ENCODE measurements at places on chromosomes 2 and 18. TPM values are rescaled to one million over a fixed set of nuclear protein-coding genes. Genes with fewer than 3 reads are reported as not detected.

NLRC4 gene
- total RNA-seq: not detected

EXOC6B gene
- 31.1 TPM for total RNA-seq

IL1F10 gene
- total RNA-seq: not detected

GREB1 gene
- total RNA-seq: 30.8 TPM

GREB1L gene
- 251 TPM for total RNA-seq

CCDC150 gene
- 56.1 TPM for total RNA-seq

OTOS gene
- total RNA-seq: not detected

ETAA1 gene
- 77.0 TPM for total RNA-seq

SLC14A1 gene
- not detected for total RNA-seq
